Cardiac septum (tissue), 1 donor: ENCODE measurements at places on chromosomes 3 and 15. TPM values are rescaled to one million over a fixed set of nuclear protein-coding genes. Genes with fewer than 3 reads are reported as not detected.

Gene GOLGA6L4
- total RNA-seq = 2.5 TPM

Gene MOBP
- 0.08 TPM for total RNA-seq

Gene CBLB
- total RNA-seq = 38.6 TPM

Gene ANKUB1
- not detected for total RNA-seq

Gene GP9
- 0.27 TPM for total RNA-seq

Gene MYO5A
- 11.4 TPM for total RNA-seq

Gene ADAMTS9
- 53.6 TPM for total RNA-seq

Gene CFAP100
- total RNA-seq = not detected

Gene RASGRP1
- 2.2 TPM for total RNA-seq

DNA sequence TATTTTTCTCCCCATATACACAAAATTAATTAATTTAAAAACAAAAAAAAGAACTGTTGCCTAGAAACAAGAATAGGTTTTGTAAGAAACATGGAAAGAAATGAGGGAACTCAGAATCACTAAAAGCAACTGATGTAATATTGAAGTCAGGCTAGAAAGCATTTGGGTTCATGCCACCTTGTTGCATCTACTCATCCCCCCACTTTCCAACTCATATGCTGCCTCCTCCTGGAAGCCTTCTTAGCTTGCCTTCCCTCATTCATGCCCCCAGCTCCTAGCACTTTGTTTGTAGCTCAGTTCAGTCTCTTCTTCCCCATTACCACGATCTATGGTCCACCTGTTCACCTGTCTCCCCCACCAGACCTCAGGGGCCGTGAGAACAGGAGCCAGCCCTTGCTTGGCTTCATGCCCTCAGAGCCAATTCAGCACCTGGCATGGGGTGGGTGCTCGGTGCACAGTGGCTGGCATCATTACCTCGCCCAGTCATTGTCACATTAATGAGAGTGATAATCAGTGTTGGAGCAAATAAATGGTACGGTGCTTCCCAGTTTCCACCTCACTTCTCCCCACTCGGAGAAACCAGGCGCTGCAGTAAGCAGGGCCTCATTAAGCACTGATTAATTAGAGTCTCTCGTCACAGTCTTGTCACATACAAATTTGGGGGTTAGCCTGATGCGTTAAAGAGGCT lies 62.4 kb upstream of the SLC6A1 start:
- no peak for DNase-seq

- DNase-seq = no peak
These were observed 3.1 kb upstream of the SQOR start for GRCh38 chr15:45631776-45632175.

- no peak for DNase-seq
These were observed 220.7 kb downstream of the MEX3B start for GRCh38 chr15:81825136-81825535.

- DNase-seq = peak; percentile 91
These were observed 710 bp upstream of the CLK3 start for GRCh38 chr15:74614744-74615507.

GRCh38 chr3:129224984-129225393 lies 24.4 kb upstream of the COPG1 start:
- peak; percentile 89 for DNase-seq

GRCh38 chr15:100216182-100216581 lies 125.6 kb downstream of the ADAMTS17 start:
- no peak for DNase-seq

DNA sequence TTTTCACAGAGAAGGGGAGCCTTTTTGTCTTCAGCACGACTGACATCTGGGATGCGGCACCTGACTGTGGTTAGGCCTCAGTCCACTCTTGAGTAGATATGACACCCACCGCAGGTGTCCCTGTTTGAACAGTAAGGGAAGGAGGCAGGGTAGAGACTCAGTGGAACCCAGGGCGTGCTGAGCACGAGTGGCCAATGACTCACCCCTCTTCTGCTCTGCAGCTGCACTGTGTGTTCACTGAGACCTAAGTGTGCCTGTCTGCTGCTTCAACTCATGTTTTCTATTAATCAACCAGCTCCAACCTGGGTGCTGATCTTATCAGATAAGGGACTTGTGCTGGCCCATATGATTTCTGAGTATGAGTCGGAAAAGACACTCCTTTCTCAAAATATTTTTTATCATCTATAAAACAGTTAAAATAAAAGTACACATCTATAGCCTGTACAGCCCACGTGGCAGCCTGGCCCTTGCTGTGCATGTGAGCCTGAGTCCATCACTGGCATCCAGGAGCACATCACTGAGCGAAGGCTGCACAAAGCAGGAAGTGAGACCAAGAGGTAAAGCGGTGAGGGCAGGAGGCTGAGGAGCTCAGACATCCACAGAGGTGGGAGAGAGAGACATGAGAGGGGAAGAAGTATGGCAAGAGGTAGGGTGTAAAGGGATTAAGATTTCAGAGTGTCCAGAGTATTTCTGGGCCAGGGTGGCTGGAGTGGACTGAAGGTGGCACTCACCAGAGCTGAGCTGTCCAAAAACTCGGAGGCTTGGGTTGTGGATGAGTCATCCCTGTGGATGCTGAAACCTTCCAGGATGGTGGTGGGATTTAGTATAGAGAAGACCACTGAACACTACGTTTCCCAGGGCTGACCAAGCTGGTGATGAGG lies 49.2 kb downstream of the SLC41A3 start:
- peak; percentile 56 for DNase-seq

- DNase-seq = no peak
These were observed 406.2 kb downstream of the MFSD1 start for GRCh38 chr3:159208050-159208449.

GRCh38 chr15:58275785-58276184 lies 137.6 kb downstream of the AQP9 start:
- DNase-seq = no peak

- no peak for DNase-seq
These were observed 257.4 kb downstream of the CGGBP1 start for GRCh38 chr3:87801409-87801808.

DNA sequence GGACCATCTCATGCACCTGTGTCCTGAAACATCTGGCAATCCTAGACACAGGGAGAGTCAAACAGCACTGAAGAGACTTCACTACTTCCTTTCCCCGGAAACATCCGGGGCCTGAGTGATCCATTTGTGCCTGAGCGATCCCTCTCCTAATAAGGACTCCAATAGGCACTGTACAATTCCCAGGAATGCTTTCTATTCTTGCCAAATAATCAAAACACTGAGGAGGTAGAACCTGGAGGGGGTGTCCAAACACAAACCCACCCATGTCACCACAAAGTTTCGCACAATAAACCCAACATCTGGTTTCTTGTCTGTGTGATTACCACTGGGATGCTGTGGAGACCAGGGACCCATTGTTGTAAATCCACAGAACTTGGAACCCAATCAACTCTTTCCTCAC lies 205.0 kb downstream of the OPA1 start:
- DNase-seq = no peak

DNA sequence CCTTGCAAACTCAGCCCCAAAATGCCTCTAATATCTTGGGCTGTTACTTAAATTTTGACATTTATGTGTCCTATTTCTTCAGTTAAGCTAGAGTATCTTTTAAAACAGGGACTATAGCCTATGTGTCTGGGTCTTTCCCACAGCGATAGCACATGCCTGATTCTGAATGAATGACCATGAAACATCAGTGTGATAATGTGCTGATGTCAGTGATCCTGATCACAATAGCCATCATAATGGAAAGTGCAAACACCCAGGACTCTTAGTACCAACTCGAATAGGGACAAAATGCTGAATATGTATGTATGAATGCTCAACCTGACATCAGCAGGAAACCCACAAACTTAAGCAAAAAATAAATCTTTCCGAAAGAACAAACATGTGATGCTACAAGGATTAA lies 537.4 kb downstream of the IGSF11 start:
- DNase-seq = no peak

GRCh38 chr3:151998744-151999143 lies 125.3 kb downstream of the SUCNR1 start:
- DNase-seq = no peak

GRCh38 chr3:44557074-44557473 lies 2.1 kb downstream of the ZKSCAN7 start:
- no peak for DNase-seq

DNA sequence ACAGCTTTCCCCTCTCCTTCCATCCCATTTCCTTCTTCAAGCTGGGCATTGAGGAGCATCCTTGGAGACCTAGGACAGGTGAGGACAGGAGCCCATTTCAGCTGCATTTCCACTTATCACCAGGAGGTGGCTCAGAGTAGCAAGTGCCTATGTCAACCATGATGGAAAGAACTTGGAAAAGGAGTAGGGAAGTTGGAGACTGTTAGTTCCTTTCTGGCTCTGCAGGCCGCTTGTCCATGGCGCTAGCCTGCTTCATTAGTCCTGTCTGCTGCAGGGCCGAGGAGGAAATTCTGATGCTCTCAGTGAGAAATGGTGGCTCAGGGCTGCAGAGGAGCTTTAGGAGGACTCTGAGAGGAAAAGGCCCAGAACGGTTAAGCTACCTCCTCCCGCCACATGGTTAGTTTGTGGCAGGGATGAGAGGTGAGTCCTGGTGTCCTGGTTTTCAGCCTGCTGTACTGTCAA lies 7.0 kb upstream of the CD276 start:
- DNase-seq = no peak

- no peak for DNase-seq
These were observed 59.6 kb downstream of the EIF3J start for GRCh38 chr15:44596511-44597010.

- no peak for DNase-seq
These were observed 20.6 kb downstream of the CHD2 start for GRCh38 chr15:92920595-92921161.

DNA sequence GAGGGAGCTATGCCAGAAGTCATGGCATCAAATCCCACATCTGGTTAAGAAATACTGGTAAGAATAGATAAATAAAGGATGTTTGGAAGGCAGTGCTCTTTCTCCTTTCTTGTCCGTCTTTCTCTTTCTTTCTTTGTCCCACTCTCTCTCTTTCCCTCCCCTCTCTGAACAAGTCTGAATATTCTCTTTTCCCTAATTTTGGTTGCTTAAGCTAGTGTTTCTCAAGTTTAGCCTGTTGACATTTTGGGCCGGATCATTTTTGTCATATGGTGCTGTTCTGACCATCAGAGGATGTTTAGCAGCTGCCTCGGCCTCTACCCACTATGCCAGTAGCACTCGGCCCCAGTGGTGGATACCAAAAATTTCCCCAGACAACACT lies 405.3 kb upstream of the C2CD4B start:
- no peak for DNase-seq

DNA sequence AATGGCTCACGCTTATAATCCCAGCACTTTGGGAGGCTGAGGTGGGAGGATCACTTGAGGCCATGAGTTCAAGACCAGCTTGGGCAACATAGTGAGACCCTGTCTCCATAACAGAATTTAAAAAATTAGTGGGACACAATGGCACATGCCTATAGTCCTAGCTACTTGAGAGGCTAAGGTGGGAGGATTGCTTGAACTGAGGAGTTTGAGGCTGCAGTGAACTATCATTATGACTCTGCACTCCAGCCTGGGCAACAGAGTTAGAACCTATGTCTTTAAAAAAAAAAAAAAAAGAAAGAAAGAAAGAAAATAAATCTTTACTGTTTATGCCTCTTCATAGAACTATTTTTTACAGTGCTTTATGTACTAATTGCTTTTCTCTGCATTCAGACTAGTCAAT lies 84.6 kb upstream of the LMOD3 start:
- no peak for DNase-seq

GRCh38 chr3:156693166-156693565 lies 18.8 kb downstream of the TIPARP start:
- DNase-seq = no peak

- no peak for DNase-seq
These were observed 426.4 kb downstream of the NLGN1 start for GRCh38 chr3:173823911-173824460.

DNA sequence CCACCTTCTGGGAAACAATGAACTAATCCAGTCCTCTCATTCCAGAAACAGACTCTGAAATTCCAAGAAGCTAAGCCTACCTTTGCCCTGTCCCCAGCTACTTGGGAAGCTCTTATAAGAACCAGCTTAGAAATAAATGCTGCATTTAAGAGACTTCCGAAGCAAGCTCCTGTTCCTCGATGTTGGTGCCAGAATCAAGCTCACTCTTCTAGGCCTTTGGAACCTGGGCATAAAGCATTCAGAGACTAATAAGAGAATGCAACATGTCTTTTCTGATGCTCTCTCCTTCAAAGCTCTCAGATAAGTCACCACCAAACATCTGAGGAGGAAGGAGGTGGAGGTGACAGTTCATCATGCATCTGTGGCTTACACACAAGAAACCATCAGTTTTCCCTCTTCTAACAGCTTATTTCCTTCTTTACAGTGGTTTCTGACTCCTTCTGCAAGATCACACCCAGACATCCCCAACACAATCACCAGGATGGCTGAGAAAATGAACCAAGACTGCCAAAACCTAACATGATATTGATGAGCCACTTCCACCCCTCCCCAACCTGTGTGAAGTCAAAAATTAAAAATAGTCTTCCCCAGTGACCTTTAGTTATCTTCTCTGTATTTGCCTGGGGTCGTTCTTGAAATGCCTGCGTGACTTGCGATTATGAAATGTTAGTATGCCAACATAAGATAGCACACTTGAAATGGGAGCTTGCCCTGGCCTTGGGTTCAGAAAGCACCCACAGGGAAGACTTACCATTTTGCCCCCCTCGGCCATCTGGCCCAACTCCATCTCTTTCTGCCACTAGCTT lies 11.5 kb downstream of the ARHGEF3 start:
- DNase-seq = no peak

DNA sequence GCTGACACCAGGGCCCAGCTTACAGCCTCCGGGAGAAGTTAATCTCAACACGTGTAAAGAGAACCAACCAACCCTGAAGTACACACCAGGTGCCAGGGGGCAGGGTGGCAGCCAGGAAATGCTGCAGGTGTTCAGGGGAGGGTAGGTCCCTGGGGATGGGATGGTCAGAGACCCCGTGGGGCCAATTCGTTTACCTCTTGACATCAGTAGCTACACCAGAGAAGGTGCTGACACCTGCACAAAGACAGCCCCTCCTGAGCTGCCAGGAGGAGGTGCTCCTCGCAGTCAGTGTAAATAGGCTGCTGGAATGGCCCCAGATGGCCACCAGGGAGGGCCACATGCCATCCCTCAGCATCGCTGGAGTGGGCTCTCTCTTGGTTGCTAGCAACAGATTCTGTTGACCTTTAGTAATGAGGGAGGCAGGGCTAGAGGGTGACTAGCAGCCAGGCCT lies 52.8 kb downstream of the CORO2B start:
- no peak for DNase-seq

DNA sequence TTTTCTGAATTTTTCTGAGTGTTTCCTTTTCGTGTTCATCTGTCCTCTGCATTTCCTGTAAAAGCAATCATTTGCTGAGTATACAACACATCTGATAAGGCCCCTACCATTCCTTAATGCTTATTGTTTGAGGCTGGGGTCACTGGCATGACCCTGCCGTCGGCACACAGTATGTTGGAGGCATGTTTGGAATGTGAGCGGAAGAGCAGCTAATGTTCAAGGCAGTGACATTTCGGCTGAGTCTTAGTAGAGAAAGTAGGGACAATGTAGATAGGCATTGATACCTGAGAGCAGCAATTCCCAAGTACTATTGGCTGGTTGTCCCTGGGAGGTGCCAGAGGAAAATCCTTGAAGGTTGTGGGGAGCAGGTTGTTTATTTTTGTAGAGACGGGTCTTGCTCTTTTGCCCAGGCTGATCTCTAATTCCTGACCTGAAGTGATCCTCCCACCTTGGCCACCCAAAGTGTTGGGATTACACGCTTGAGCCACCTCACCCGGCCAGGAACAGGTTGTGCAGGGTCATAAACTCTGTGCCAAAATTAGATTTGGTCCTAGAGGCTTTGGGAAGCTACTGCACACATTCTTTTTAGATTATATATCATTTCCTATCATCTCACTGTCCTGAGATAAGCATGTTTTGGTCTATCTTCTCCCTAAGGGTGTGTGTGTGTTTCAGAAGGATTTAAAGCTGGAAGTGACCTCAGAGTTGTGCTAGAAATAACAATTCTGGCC lies 13.5 kb downstream of the PTPN23 start:
- DNase-seq = no peak

GRCh38 chr3:29338377-29338776 lies 57.5 kb downstream of the RBMS3 start:
- DNase-seq = no peak
